B cell (primary cell): ENCODE measurements at places on chromosomes 7 and 10. TPM values are rescaled to one million over a fixed set of nuclear protein-coding genes. Genes with fewer than 3 reads are reported as not detected.

BTBD16 gene
- not detected in 2 replicates for total RNA-seq

CDNF gene
- total RNA-seq: 1.4 and 1.6 TPM in 2 replicates

ITGA8 gene
- not detected in 2 replicates for total RNA-seq

GRCh38 chr7:113998934-113999333 lies 80.1 kb upstream of the PPP1R3A start:
- no peak for DNase-seq
- no peak overlapping the region for H3K4me3 ChIP-seq
- H3K36me3 ChIP-seq: no peaks in the 10 kb centered on the region
- H3K4me1 ChIP-seq: no peaks in the 10 kb centered on the region
- H3K27ac ChIP-seq: no peak overlapping the region

DNA sequence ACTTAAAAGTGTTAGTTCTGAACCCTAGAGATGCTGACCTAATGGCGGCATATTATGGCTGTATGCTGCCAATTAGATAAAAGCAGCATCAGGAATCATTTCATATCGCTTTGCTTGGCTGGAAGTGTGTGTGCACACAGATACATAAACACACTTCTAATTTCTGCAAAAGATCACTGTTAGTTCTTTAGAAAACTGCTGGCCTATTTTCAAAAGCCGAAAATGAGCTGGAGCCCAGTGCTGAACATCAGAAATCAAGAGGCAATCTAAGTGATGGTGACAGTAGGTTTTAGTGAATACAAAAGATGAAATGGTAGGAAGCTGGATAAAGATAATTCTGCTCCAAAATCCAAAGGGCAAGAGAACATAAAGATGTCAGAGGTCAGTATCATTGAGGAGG lies 745.8 kb upstream of the LRRTM3 start:
- H3K36me3 ChIP-seq: no peaks in the 10 kb centered on the region
- no peaks in the 10 kb centered on the region for H3K4me1 ChIP-seq
- H3K27ac ChIP-seq: no peak overlapping the region
- DNase-seq: no peak
- H3K4me3 ChIP-seq: no peak overlapping the region
